ENCODE measurements at places on chromosomes 6 and 20.

GRCh38 chr6:149337320-149337719 is 19.8 kb downstream of the TAB2 start:
- no peak for DNase-seq

DNA sequence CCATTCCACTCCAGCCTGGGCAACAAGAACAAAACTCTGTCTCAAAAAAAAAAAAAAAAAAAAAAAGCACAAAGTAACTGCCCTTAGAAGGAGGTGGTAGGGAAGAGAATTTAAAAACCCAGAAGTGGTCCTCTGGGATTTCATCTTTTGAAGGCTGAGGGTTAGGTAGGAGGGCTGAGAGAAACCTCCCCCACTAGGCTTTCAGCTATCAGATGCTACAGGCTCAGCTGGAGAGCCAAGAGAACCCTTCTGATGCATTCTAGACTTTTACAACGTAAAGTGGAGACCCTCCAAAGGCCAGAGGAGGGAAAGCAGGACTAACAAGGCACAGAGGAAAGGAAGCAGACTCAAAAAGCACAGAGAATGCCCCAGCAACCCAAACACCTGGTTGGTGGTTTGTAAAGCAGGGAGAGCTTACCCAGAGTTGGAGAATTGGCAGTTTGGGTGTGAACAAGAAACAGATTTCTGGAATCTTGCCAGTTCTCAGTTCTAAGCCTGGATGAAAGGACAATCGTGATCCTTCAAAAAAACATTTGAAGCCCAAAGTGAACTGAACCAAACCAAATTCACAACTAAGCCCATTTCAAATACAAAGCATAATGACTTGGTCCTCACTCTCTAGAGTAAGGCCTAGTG is 23.2 kb upstream of the SPAG4 start:
- DNase-seq: no peak

DNA sequence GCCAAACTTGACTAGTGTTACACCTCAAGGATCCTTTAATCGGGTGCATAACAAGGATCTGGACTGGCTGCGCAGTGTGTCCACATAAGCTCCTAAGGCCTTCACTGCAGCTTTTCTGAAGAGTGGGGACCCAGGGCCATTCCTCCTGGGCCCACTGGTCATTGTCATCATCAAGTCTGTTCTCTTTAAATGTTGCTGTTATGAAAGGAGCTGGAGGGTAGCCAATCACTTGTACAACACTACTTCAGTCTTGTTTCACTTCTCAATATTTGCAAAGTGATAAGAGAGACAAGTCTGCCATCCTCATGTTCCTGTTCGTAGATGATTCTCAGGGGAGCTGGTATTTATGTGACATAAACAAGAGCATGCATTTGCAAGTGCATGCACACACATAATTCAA is 149.8 kb downstream of the SYNDIG1 start:
- no peak for DNase-seq

DNA sequence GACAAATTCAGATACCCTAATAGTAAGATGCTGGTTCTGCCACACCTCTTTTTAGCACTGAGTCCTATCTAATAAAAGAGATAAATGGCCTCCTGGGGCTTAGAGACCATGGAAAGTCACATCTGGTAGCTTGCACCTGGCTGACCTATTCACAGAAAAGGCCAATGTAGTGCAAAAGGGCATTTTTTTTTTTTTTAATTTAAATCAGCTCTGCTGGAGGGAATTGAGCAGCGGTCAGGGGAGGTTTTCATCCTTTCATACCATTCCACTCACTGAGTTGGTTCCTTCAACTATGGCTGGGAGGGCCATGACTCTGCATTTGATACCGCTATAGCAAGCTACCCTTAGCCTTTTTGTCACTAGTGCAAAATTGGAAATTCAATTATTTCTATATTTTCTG is 20.1 kb upstream of the HS3ST5 start:
- DNase-seq: no peak

GRCh38 chr6:139699911-139700310 is 325.5 kb upstream of the CITED2 start:
- DNase-seq: no peak

Measured in stimulated activated CD4-positive, alpha-beta T cell treated with anti-CD3 and anti-CD28 coated beads, Interleukin-2, amount 100 ng/mL, for 24 hours (primary cell).